Left cardiac atrium (tissue), 4 donors: ENCODE measurements at places on chromosomes 6 and 20. TPM values are rescaled to one million over a fixed set of nuclear protein-coding genes. Genes with fewer than 3 reads are reported as not detected.
A peak's percentile ranks its signal among the peaks of the same experiment; 100 is the strongest.

- DNase-seq = no peak
These were observed 979.0 kb downstream of the KIF16B start for GRCh38 chr20:15594158-15594695.

SGK2 gene
- 10.9 TPM for total RNA-seq

DNA sequence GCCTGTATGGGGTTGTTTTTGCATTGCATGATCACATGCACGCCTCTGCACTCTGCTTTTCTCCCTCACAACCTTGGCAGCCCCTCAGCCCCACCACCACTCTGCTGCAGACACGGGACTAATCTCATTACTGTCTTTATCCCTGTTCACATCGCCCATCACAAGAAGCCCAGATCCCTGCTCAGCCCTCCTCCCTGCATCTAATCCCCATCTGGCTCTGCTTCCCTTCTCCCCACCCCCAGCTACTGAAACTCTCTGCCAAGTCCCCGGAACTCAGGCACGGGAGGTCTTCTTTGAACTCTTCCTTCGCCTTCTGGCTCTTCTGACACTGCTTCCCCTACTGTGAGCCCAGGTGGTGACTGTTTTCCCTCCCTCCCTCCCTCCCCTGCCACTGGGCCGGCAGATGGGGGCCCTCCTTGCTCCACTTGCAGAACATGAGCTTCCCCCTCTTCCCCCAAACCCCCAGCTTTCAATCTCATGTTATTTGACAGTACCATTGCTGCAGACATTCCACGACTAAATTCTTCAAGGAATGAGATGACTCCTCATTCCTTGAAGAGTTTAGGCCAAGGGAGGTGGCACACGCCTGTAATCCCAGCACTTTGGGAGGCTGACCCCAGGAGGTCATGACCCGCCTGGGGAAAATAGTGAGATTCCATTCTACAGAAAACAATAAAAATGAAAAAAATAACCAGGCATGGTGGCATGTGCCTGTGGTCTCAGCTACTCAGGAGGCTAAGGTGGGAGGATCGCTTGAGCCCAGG is 21.9 kb upstream of the TULP1 start:
- no peak for DNase-seq

NRSN1 gene
- total RNA-seq = not detected

GRCh38 chr6:155067956-155068615 is 73.0 kb downstream of the TIAM2 start:
- DNase-seq = no peak

- DNase-seq = no peak
These were observed 60.7 kb downstream of the EZR start for GRCh38 chr6:158758451-158758860.

GRCh38 chr20:39358052-39358451 is 395.9 kb downstream of the DHX35 start:
- no peak for DNase-seq

- DNase-seq = no peak
These were observed 425 bp downstream of the FOXA2 start for GRCh38 chr20:22583773-22584521.

DNA sequence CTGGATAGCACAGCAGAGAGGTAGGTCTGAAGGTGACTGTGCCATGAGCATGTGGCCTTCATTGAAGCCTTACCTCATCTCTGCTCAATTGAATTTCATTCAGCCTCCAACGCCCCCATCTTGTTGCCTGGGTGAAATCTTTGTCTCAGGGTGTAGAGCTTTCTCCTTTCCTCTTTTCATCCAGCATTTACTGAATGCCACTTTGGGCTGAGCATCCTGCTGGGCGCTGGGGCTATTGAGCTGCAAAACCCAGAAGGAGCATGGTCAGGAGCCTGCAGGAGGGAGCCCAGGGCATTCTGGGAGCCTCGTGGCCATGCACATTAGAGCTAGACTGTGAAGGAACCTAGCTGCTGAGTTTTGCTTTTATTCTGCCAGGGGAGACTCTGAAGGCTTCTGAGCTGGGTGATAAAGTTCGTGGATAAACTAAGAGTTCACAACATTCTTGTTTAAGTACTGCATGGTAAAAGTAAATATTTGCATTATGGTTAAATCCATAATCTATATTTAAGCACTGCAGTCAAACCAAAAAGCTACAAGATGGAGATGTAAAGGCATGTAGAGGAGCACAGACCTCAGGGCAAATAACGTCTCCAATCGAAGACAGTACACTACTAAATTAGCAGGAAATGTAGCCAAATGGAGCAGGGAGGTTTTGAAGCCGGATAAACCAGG is 13.2 kb upstream of the ASXL1 start:
- DNase-seq = no peak

- no peak for DNase-seq
These were observed 217.9 kb upstream of the SGK1 start for GRCh38 chr6:134535831-134536230.

DNA sequence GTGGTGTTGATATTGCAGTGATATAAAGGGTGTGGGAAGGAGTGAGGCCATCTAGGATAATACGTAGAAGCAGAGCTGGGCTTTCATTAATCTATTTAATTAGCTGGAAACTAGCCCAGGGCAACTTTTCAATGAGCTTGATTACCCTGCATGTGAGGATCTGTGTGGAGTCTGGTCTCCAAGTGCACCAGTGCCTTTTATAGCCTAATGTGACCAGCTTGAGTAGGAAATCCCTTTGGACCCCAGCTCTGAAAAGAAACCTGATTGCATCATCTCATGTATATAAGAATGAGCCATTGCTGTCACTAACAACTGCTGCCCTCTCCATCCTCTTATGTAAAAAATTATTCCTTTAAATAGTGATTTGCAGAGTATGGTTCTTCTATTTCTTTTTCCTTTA is 72.6 kb downstream of the CD109 start:
- no peak for DNase-seq

- no peak for DNase-seq
These were observed 62.4 kb downstream of the TNFRSF21 start for GRCh38 chr6:47247227-47247797.

GRCh38 chr6:34200340-34200971 is 36.2 kb upstream of the HMGA1 start:
- DNase-seq = no peak

- DNase-seq = no peak
These were observed 395.2 kb downstream of the PAX1 start for GRCh38 chr20:22100686-22101085.

DNA sequence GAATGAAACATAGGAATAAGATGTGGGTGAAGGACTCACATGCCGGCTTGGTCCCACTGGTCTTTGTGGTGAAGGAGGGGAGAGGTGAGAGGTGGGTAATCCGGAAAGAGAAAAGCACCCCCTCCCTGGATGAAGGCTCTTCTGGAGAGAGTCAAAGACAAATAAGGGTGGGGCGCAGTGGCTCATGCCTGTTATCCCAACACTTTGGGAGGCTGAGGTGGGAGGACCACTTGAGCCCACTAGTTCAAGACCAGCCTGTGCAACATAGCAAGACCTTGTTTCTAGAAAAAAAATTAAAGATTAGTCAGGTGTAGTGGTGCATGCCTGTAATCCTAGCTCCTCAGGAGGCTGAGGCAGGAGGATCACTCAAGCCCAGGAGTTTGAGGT is 3.1 kb downstream of the LTB start:
- no peak for DNase-seq

MRPL2 gene
- 97.1 TPM for total RNA-seq

- peak; percentile 85 for DNase-seq
These were observed 1.3 kb downstream of the MAPK14 start for GRCh38 chr6:36028877-36029324.

HCK gene
- 11.1 TPM for total RNA-seq

DNA sequence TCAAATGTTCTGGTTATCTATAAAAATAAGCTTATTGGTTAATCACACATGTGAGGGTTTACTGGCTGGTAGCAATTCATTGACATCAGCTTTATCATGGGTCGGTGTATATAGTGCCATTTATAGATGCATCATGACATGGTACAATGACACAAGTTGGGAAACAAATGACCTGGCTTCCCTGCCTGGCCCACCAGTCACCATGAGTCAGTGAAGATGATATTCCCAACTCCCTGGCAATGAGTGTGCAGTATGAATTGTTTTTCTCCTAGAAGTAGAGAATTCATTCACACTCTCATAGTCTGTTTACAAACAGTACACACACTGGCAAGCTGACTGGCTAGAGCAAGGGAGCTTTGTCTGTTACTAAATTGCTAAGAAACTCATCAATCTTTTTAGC is 37.2 kb upstream of the CALHM6 start:
- no peak for DNase-seq
